Liver (tissue), 10 donors: ENCODE measurements at places on chromosomes 2 and 18. TPM values are rescaled to one million over a fixed set of nuclear protein-coding genes. Genes with fewer than 3 reads are reported as not detected.
A peak's percentile ranks its signal among the peaks of the same experiment; 100 is the strongest.

Gene PLEK
- 40.6 TPM for total RNA-seq

Gene NEU2
- not detected for total RNA-seq

Gene LONRF2
- total RNA-seq: 3.7 TPM

Gene CMPK2
- total RNA-seq: 41.7 TPM

Gene IL1R1
- 20.7 TPM for total RNA-seq

Gene RBKS
- total RNA-seq: 14.6 TPM

Gene LIPG
- 2.8 TPM for total RNA-seq

Gene ERMN
- total RNA-seq: 0.08 TPM

- H3K27me3 ChIP-seq: no peaks in the 10 kb centered on the region
- no peak overlapping the region for H3K4me3 ChIP-seq
- no peak for DNase-seq
- H3K36me3 ChIP-seq: no peaks in the 10 kb centered on the region
- no peaks in the 10 kb centered on the region for H3K4me1 ChIP-seq
- no peak overlapping the region for H3K27ac ChIP-seq
These were observed 7.8 kb upstream of the GPR55 start for GRCh38 chr2:230932556-230933511.

- H3K36me3 ChIP-seq: no peaks in the 10 kb centered on the region
- no peak overlapping the region for H3K4me3 ChIP-seq
- H3K4me1 ChIP-seq: peaks cover 15% of the 10 kb centered on the region
- H3K27ac ChIP-seq: no peak overlapping the region
- H3K27me3 ChIP-seq: no peaks in the 10 kb centered on the region
- no peak for DNase-seq
These were observed 286.8 kb upstream of the RAB12 start for GRCh38 chr18:8322486-8322885.

GRCh38 chr2:54558188-54559005, 102.3 kb downstream of the SPTBN1 start:
- H3K27me3 ChIP-seq: no peaks in the 10 kb centered on the region
- no peaks in the 10 kb centered on the region for H3K36me3 ChIP-seq
- H3K4me1 ChIP-seq: peaks cover 10% of the 10 kb centered on the region
- peak; percentile 67 for DNase-seq

GRCh38 chr2:48287976-48288375, 242.0 kb upstream of the STON1 start:
- no peak overlapping the region for H3K4me3 ChIP-seq
- H3K27me3 ChIP-seq: no peaks in the 10 kb centered on the region
- no peak overlapping the region for H3K27ac ChIP-seq
- no peaks in the 10 kb centered on the region for H3K4me1 ChIP-seq

- H3K27me3 ChIP-seq: no peaks in the 10 kb centered on the region
- H3K27ac ChIP-seq: no peak overlapping the region
- H3K4me1 ChIP-seq: peaks cover 38% of the 10 kb centered on the region
These were observed 74.2 kb upstream of the SERTAD2 start for GRCh38 chr2:64727843-64728463.

- no peaks in the 10 kb centered on the region for H3K27me3 ChIP-seq
- peaks cover 14% of the 10 kb centered on the region for H3K4me1 ChIP-seq
- H3K36me3 ChIP-seq: no peaks in the 10 kb centered on the region
- no peak overlapping the region for H3K27ac ChIP-seq
These were observed 175.3 kb downstream of the INHBB start for GRCh38 chr2:120520929-120521912.

- H3K27ac ChIP-seq: no peak overlapping the region
- H3K4me3 ChIP-seq: no peak overlapping the region
- no peaks in the 10 kb centered on the region for H3K27me3 ChIP-seq
- DNase-seq: no peak
- H3K4me1 ChIP-seq: no peaks in the 10 kb centered on the region
These were observed 55.9 kb upstream of the NARS1 start for GRCh38 chr18:57677262-57678211.

DNA sequence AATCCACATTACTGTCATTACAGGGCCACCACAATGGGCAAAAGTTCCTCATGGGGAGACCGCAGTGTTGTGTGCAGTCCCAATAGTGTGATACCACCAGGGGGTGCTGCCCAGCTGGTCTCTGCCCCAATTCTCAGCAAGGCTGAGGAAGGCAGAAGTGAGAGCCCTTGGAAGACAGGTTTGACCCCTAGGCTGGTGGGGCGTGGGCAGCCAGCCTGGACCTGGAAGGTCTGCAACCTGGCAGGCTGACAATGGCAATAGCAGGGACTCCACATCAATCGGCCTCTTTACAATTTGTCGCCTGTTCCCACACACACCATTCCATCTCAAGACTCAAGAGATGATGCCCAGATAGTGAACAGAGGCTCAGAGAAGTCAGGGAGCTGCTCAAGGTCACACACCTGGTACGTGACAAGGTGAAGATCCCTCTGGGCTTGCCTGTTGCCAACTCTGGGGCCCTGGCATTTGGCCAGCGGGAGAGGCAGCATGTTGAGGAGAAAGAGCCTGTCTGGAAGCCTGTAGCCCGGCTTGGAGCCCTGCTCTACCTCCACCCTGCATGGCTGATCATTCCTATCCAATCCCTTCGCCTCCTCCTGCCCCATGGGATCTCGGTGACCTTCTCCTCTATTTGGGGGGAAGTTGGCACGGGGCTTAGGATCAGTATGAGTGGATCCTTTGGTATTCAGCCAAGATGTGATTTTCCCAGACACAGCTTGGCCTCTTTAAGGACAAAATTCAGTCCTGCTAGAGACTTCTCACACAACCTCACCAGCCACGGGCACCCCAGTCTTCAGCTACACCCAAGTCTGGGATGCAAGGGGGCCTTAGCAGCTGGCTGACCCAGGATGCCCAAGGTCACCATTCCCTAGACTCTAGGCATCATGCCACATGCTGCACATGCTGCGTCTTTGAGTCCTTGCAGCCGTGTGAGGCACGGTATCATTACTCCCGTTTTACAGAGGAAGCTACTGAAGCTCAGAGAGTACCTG, 2.9 kb upstream of the ATOH8 start:
- no peaks in the 10 kb centered on the region for H3K36me3 ChIP-seq
- peaks cover 4% of the 10 kb centered on the region for H3K4me1 ChIP-seq
- peak; percentile 67 for DNase-seq
- no peaks in the 10 kb centered on the region for H3K27me3 ChIP-seq

DNA sequence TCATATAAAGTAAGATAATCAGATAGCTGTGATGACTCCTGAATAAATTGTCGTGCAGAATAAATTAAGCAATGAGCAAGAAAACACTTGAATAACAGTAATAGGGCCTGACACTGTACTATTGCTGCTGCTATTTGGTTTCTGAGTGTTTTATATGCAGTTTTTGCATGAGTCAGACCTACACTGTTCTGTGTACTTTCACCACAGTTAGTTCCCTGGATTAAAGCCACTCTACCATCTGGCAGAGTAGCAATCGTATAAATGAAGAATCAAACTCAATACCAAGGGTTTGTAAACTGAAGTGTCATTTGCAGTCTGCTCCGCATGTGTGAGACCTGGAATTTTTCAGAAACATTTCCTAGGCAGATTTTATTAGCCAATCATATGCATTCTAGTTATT, 398.6 kb upstream of the CDH7 start:
- no peak for DNase-seq
- no peak overlapping the region for H3K27ac ChIP-seq
- no peaks in the 10 kb centered on the region for H3K36me3 ChIP-seq
- no peak overlapping the region for H3K4me3 ChIP-seq

DNA sequence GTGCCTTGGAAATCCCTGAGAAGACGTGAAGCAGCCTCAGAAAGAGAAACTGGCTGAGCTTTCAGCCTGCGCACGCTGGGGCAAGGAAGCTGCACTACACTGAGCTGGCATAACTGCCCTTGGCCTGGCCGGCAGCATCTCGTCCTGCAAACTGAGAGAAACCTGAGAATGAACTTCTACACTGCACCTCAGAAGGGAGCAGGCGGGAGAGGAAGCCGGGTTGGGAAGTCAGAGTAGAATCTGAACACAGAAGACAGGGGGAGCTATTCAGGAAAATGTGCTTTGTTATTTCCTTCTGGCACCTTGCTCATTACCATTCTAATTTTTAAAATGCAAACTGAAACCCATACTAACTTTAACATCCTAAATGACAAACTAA, 70.9 kb downstream of the ZEB2 start:
- no peak overlapping the region for H3K4me3 ChIP-seq
- peak overlapping the region; percentile 8 for H3K27ac ChIP-seq
- no peaks in the 10 kb centered on the region for H3K4me1 ChIP-seq
- DNase-seq: no peak
- no peaks in the 10 kb centered on the region for H3K36me3 ChIP-seq

- H3K27ac ChIP-seq: no peak overlapping the region
- H3K4me1 ChIP-seq: no peaks in the 10 kb centered on the region
- no peak for DNase-seq
These were observed 28.2 kb upstream of the TAF1B start for GRCh38 chr2:9815076-9815475.

DNA sequence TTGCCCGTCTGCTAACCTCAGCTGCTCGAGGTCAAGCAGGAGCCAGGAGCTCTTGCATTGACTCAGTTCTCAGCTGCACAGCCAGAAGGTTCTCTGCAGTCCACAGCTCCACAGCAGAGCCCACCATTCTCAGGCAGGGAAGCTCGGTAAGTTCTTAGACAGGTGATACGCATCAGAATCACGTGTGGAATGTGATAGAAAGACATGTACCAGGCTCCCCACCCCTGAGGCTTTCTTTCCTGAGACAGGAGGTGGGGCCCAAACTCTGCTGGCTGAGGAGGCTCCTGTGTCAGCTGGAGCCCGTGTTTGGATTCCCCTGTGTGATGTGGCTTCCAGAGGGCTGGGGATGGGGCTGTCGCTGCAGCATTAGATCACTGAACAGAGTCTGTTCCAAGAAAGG, 28.0 kb downstream of the DIPK1C start:
- peaks cover 2% of the 10 kb centered on the region for H3K27me3 ChIP-seq
- no peak for DNase-seq
- H3K4me3 ChIP-seq: no peak overlapping the region
- no peaks in the 10 kb centered on the region for H3K4me1 ChIP-seq

DNA sequence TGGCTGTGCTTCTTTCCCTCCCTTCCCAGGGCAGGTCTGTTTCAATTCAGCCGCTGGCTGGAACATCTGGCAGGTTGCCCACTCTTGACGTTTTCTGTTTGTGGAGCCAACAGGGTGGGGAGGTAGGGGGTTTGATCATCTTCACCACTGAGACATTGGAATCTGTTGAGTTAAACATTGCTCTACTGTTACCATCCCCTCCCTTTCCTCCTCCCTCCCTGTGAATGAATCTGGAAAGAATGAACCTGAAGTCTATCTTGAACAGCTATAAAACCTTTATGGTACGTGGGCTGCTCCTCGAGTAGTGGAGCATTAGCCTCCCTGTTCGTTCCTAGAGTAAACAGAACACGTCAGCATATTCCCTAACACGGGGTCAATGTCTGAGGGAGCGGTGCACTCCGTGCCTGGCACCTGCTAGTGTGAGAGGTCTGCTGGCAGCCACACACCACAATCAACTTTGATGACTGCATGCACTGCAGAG, 249.9 kb upstream of the RBBP8 start:
- peak overlapping the region; percentile 96 for H3K27ac ChIP-seq
- H3K4me1 ChIP-seq: peaks cover 5% of the 10 kb centered on the region
- H3K36me3 ChIP-seq: no peaks in the 10 kb centered on the region
- peak overlapping the region; percentile 44 for H3K4me3 ChIP-seq
- H3K27me3 ChIP-seq: no peaks in the 10 kb centered on the region

GRCh38 chr2:178205853-178206521, 11.7 kb downstream of the OSBPL6 start:
- no peak for DNase-seq
- H3K4me1 ChIP-seq: no peaks in the 10 kb centered on the region
- H3K4me3 ChIP-seq: no peak overlapping the region

- H3K27me3 ChIP-seq: no peaks in the 10 kb centered on the region
- DNase-seq: no peak
- no peaks in the 10 kb centered on the region for H3K36me3 ChIP-seq
- H3K27ac ChIP-seq: peak overlapping the region; percentile 62
- peaks cover 43% of the 10 kb centered on the region for H3K4me1 ChIP-seq
These were observed 235.0 kb downstream of the LOXHD1 start for GRCh38 chr18:46421973-46422551.

- H3K4me3 ChIP-seq: no peak overlapping the region
- no peaks in the 10 kb centered on the region for H3K27me3 ChIP-seq
- no peak overlapping the region for H3K27ac ChIP-seq
- H3K36me3 ChIP-seq: no peaks in the 10 kb centered on the region
- DNase-seq: no peak
These were observed 148.6 kb downstream of the WDR7 start for GRCh38 chr18:56799756-56800155.

- no peaks in the 10 kb centered on the region for H3K36me3 ChIP-seq
- H3K27ac ChIP-seq: no peak overlapping the region
- H3K4me1 ChIP-seq: no peaks in the 10 kb centered on the region
- no peaks in the 10 kb centered on the region for H3K27me3 ChIP-seq
These were observed 437.6 kb downstream of the DLGAP1 start for GRCh38 chr18:4017480-4017879.

DNA sequence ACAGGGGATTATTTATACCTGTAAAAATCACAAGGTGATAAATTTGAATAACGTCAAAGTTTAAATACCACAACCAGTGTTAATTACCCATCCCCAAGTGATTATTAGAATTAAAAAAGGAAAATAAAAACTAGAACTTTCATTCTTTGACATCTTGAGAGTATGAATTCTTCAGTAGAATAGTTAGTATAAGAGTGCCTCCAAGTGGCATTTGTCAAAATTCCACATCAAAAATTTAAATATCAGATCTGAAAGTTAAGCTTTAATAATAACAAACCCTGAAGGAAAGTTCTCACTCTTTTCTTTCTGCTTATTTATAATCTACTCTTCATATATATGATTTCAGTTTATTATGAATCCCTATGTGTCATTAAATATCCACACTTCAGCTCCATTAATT, 273.7 kb upstream of the KYNU start:
- no peaks in the 10 kb centered on the region for H3K4me1 ChIP-seq
- no peak for DNase-seq
- no peak overlapping the region for H3K4me3 ChIP-seq
- H3K36me3 ChIP-seq: no peaks in the 10 kb centered on the region

DNA sequence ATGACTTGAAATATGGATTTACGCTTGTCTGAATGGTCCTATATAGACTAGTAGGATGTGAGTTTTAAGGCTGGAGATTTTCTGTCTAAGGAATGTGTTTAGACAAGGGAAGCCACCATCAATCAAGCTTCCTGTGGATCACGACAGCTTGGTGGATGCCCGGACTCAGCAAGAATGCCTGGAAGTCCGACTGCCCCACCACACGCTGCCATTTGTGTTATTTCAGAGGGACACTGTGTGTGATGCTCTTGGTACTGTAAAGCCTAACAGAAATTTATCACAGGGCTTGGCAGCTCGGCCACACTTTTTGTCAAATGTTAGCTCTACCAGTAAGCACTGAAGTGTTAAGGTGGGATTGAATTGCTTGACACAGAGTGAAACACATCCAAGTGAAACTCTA, 127.1 kb upstream of the CDH7 start:
- no peaks in the 10 kb centered on the region for H3K36me3 ChIP-seq
- H3K4me3 ChIP-seq: no peak overlapping the region
- DNase-seq: no peak
- no peaks in the 10 kb centered on the region for H3K4me1 ChIP-seq
- no peak overlapping the region for H3K27ac ChIP-seq
